ENCODE measurements at places on chromosomes 6 and 20.

DNA sequence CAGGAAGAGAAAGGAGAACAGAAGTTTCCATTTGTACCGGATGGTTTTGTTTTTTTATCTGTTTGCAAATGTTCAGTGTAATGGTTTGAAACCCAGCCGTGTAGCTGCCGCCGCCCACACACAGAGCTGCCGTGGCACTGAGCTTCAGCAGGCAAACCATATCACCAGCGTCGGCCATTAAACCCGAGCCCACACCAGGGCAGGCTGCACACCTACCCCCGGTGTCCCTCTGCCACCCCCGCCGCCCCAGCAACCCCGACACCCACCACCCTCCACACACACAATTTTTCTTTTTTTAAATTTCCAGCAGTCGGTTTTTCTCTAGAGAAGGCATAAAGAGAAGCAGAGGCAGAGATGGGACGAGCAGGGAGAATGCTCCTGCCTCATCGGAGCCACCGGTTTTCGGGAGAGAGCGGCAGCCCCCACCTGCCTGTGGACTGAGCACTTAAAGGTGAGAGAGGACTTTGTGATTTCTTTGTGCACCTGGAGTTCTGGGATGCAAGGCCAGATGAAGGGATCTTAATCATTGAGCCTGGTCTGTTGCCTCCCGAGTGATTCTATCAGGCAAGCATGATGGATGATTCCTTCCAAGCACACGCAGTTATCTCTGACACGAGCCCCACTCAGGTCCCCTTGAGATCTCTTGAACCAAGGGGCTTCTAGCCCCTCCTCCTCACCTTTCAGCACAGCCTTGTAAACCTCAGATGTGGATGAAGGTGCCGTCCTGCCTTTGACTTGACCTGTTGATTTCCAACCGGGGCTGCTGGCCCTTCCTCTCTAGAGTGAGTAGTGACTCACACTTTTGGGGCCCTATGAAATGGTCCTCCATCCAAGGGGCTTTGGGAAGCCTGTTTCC, 17.5 kb upstream of the ZNF831 start:
- peak; percentile 53 for DNase-seq

GRCh38 chr6:46220352-46221221, 49.8 kb upstream of the ENPP5 start:
- no peak for DNase-seq

DNA sequence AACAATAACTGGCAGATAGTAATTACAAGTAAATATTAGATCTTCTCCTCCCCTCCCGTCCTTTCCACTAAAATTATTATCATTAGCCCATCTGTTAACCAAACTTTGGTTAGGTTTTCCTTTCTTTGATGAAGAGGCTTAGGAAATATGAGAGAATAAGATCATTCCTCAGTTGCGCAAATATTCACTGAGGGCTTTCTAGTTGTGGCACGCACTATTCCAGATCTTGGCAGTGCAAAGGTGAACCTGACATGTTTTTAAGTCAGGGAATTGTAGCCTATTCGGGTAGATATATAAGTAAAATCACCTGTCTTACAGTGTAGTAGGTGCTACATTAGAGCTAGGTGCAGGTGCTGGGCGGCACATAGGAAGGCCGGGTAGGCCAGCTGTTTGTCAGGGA, 31.1 kb downstream of the RNF217 start:
- no peak for DNase-seq

GRCh38 chr6:144064402-144065212, 30.8 kb downstream of the SF3B5 start:
- DNase-seq: peak; percentile 39

DNA sequence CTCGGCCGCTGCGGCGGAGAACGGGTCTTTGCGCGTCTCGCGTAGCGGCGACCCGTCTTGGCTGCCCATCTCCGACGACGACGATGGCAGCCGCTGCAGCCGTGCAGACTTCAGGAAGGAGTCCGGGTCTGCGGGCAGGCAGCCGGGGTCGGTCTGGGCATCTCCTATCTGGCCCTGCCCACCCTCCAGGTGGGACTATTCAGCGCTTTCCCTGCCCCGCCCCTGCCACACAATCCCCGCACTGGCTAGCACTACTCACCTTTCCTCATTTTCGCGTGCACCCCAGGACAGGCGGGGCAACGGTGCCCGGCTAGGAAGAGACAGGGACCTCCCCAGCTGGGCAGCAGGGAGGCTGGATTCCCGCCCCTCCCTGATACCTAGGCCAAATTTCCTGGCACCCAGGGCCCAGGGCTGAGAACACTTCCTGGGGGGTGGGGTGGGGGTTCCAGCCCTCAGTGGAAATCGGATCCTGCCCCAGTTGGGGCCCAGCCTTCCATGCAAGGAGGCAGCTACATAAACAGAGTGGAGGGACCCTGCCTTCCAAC, 9.2 kb downstream of the GGT7 start:
- DNase-seq: no peak

- DNase-seq: peak; percentile 51
Measured at GRCh38 chr6:90080876-90081481, 186.7 kb downstream of the GJA10 start.

- DNase-seq: no peak
Measured at GRCh38 chr6:56347526-56347925, 100.1 kb upstream of the COL21A1 start.

DNA sequence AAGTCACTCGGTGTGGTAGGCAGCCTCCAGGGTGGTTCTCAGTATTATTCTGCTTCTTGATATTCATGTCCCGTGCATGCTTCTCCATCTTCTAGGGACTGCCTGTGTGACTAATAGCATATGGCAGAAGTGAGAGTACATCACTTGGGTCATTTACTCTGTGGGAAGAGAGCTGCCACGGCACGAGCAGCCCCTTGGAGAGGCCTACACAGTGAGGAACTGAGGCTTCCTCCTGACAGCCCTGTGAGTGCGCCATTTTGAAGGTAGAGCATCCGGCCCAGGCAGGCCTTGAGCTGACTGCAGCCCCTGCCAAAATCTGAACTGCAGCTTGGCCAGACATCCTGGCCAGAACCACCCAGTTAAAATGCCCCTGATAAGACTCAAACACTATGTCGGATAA, 17.3 kb upstream of the MCUR1 start:
- DNase-seq: no peak

DNA sequence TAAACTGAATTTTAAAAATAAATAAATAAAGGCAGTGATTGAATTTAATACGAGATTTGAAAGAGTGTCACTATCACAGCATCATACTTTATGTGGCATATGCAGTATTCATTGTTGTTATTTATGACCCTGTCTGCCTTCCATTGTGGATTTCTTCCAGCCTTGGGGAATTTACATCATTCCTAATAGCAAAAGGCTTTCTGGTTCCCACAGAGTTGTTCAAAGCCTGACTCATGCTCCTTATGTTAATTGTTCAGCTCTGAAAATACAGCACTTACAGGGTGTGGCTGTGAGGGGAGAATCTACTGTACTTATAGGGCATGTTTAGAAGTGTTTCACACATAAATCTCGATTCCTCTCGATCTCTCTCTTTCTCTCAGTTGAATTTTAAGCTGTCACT, 54.4 kb downstream of the JAG1 start:
- no peak for DNase-seq

- DNase-seq: no peak
Measured at GRCh38 chr6:164166996-164167395, 752.5 kb downstream of the QKI start.

DNA sequence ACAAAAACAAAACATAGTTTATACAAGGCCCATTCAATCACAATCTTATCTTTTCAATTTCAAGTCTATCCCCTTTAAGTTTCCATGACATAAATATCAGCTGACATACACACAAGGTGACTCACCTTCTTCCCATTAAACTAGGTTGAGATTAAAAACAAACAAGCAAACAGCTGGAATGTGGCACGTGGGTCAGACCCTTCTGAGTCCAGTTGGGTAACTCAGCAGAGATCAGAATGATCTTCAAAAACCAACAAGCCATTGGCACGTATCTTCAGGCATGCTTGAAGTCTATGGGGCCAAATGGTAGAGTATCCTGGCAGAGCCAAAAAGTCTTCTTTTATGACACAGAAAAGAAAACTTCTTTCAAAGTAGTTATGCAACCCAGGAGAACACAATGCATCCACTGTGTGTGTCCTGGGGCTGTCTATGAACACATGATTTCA, 603.5 kb upstream of the CITED2 start:
- no peak for DNase-seq

DNA sequence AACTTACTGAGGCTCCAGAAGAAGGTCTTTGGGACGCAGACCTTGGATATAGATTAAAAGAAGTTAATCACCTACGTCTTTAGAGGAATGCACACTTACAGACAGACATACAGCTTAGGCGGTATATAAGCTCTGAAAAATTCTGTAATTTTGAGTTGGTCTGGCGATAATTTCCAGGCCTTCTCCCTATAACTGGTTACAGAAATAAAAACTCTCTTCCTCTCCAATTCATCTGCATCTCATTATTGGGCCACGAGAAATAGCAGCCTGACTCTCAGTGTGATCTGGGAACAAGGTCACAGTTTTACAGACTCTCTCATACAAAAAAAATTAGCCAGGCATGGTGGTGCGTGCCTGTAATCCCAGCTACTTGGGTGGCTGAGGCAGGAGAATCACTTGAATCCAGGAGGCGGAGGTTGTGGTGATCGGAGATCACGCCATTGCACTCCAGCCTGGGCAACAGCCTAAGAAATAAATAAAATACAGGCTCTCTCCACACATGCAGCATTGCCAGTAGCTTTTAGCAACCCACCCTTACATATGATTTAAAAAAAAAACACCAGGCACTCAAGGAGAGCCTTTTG, 4.7 kb downstream of the ZBTB24 start:
- DNase-seq: no peak

DNA sequence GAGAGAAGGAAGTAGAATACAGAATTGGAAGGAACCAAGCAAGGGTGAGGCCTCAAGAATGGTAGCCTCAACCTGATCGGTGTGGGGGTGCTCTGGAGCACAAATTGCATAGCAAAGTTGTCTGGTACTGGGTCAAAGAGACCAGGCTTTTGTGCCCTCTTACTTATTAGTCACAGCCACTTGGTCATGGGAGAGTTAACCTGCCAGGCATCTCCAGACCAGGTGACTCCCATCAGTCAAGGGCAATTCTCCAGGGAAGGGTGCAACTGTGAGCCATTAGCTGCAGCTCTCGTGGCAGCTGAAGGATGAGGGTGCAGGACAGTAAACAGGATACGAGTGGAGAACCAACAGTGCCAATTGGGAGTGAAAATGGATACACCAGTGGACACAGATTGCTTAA, 47.7 kb upstream of the PLCB4 start:
- no peak for DNase-seq

GRCh38 chr6:119612911-119613381, 263.4 kb upstream of the MAN1A1 start:
- no peak for DNase-seq

- DNase-seq: no peak
Measured at GRCh38 chr20:39897781-39898466, 791.1 kb downstream of the MAFB start.

- no peak for DNase-seq
Measured at GRCh38 chr6:47446669-47447330, 30.8 kb upstream of the CD2AP start.

- DNase-seq: no peak
Measured at GRCh38 chr6:149045404-149045803, 272.1 kb upstream of the TAB2 start.

DNA sequence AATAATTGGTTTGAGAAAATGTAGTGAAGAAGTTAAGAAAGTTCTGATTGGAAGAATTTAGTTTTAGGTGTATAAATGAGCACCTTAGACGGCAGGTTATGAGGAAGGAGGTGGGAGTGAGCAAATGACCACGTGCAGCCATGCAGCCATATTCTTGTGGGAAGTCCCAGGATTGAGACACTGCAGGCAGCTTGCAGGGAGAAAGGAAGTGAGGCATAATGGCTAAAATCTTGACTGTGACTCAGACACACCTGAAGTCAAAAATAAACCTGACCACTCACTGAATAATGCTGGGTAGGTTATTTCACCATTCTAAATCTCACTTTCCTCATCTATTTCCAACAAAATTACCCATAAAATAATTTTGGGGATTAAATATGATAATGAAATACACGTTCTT, 16.6 kb downstream of the DSE start:
- no peak for DNase-seq

GRCh38 chr20:21836346-21836745, 130.9 kb downstream of the PAX1 start:
- DNase-seq: no peak

Data from activated CD8-positive, alpha-beta memory T cell treated with anti-CD3 and anti-CD28 coated beads for 4 hours (primary cell).